T-helper 22 cell (primary cell): ENCODE measurements at places on chromosomes 6 and 20.

DNA sequence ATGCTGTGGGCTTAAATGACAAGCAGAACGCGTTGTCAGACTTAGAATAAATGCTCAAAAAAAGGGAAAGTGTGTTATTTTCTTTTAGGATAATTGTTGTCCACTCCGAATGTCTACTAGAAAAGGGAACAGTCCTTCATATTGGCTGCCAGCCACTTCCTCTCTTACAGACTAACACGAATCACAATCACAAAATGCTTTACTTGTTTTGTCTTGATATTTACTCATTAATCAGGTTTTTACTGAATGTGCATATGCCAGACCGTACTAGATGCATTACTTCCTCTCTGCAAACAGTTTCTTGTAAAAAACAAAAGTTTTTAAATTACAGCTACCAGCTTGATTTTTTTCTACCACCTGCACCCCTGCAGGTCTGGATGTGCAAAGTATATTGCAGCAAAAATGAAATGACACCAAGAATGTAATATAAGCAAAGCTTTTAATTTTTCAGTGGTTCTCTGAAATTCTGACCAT is 821 bp downstream of the DHX35 start:
- no peak for DNase-seq

- DNase-seq, result no peak
Measured at GRCh38 chr20:31472395-31473330, 2.3 kb downstream of the DEFB124 start.

DNA sequence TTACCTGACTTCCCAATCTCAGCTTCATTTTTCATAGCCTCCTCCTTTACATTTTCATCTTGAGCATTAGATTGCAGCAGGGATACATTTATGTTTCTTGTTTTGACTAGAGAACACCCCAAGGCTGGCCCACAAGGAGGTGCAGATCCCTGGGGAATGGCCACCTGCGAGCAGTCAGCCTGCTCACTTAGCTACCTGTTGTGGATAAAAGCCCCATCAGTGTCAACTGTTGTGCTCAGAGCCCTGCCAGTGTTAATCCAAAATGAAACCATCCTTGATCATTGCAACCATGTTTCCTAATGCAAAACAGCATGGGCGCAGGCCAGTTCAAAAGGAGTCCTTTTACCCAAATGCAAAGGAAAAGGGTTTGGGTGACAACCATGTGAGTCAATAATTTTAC is 50.8 kb downstream of the CNR1 start:
- no peak for DNase-seq

DNA sequence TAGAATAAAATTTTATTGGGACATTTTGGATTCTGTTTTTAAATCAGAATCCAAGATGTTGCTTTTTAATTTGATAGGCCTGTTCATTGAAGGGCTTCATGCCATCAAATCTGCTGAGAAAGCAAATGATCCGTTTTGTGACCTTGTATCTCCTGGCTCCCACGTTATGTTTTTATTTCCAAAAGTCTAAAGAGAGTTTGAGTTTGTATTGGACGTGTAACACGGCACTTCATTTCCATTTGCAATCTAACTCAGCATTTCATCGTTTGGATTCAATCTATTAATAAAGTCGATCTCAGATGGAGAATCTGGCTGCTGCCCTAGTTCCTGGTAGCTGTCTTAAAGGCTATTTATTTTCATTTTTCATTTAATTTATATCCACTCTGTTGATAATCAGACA is 17.0 kb downstream of the KIF25 start:
- DNase-seq, result no peak
